ENCODE measurements at places on chromosomes 6 and 20.

- no peak for DNase-seq
Observed at GRCh38 chr6:140475086-140475485, 1100.6 kb upstream of the CITED2 start.

GRCh38 chr6:36912030-36912454 lies 26.3 kb downstream of the C6orf89 start:
- no peak for DNase-seq

DNA sequence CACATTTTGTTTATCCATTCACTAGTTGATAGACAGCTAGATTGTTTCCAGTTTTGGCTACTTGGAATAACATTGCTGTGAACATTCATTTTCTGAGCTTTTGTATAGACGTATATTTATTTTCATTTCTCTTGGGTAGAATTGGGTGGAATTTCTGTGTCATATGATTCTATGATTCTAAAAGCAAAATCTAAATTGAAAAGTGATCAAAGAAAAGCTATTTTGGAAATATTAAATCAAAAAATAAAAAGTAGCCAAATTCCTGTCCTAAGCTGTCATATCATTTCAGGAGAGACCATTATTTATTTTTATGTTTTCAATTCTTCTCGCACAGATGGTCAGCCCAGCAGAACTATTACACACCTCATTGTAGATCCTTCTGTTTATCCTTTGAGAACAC lies 229.2 kb downstream of the COL12A1 start:
- DNase-seq: no peak

- no peak for DNase-seq
Observed at GRCh38 chr6:157637516-157637915, 185.5 kb upstream of the SNX9 start.

DNA sequence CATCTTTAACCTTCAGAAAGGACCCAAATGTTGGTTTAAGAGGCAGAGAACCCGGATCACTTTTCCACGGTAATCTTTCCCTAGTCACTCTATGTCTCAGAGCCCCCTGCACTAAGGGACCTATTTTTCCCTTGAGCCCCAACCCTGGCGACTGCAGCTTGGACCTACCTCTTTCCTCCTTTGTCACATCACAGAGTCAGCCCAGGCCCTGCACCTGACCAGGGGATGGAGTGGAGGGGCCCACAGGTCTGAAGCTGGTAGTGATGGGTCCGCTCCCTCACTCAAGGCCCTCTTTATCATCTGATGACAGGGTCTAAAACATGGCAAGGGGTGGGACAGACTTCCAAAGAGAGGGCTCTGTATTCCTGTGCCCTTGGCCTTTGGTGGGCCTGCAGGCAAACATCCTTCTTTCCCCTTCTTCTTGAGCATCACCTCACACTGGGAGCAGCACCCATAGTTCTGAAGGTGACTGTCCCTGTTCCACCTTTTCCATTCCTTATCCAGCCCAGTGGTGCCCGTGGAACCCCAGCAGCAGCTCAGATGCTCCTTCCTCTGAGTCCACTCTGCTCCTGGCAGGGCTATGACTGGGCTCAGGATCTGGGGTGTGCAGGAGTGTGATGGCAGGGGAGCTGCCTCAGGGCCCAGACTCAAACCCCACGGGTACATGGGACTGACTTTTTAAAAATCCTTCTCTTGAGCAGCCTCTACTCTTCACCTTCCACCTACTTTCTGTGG lies 6.3 kb downstream of the RAET1L start:
- no peak for DNase-seq

Measured in dorsolateral prefrontal cortex (tissue), 122 donors.